ENCODE measurements at places on chromosomes 5 and 9. TPM values are rescaled to one million over a fixed set of nuclear protein-coding genes. Genes with fewer than 3 reads are reported as not detected.

DNA sequence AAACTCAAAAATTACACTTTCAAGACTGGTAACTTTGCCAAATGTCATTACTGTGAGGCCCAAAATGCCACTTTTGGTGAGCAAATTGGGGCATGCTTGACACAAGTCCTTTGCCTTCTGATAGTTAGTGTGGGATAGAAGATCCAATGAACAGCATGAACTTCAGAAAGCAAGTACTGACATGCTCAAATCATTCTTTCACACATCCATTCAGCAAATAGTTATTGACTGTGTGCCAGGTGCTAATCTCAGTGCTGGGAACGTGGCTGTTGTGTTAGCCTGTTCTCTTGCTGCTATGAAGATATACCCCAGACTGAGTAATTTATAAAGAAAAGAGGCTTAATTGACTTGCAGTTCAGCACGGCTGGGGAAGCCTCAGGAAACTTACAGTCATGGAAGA, 247.0 kb downstream of the CHSY3 start:
- DNase-seq: no peak
- no peak overlapping the region for H3K4me3 ChIP-seq
- H3K27ac ChIP-seq: no peak overlapping the region
- no peaks in the 10 kb centered on the region for H3K36me3 ChIP-seq
- no peaks in the 10 kb centered on the region for H3K4me1 ChIP-seq

DNA sequence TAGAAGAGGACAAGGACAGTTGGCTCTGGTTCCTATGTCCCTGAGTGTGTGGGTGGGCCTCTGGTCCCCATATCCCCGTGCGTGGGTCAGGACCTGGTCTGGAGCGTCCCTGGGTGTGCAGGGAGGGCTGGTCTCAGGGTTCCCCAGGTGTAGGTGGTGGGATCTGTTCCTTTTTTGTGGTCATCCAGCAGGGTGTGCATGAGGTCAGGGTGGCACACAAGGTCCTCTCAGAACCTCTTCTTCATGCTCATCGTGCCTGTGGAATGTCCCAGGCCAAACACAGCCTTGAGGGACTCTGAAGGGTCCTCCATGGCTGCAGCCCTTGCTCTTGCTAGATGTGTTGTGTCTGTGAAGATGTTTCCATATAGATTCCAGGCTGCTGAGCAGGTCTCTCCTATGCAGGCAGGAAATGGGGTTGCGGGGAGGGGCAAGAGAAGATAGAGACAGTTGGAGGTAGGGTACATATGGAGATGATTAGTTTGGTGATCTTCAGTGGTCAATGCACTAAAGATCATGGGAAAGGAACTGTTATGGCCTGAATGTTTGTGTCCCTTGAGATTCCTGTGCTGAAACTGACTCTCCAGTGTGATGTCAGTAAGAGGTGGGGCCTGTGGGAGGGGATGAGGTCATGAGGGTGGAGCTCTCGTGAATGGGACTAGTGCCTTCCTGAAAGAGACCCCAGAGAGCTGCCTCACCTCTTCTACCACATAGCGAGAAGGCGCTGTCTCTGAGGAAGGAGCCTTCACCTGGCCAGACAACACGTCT, 53.1 kb downstream of the NXNL2 start:
- no peak for DNase-seq
- H3K4me1 ChIP-seq: no peaks in the 10 kb centered on the region
- H3K36me3 ChIP-seq: no peaks in the 10 kb centered on the region
- H3K27ac ChIP-seq: no peak overlapping the region
- no peaks in the 10 kb centered on the region for H3K27me3 ChIP-seq

Gene LCN1
- not detected for total RNA-seq

Gene NELFB
- 42.9 TPM for total RNA-seq

DNA sequence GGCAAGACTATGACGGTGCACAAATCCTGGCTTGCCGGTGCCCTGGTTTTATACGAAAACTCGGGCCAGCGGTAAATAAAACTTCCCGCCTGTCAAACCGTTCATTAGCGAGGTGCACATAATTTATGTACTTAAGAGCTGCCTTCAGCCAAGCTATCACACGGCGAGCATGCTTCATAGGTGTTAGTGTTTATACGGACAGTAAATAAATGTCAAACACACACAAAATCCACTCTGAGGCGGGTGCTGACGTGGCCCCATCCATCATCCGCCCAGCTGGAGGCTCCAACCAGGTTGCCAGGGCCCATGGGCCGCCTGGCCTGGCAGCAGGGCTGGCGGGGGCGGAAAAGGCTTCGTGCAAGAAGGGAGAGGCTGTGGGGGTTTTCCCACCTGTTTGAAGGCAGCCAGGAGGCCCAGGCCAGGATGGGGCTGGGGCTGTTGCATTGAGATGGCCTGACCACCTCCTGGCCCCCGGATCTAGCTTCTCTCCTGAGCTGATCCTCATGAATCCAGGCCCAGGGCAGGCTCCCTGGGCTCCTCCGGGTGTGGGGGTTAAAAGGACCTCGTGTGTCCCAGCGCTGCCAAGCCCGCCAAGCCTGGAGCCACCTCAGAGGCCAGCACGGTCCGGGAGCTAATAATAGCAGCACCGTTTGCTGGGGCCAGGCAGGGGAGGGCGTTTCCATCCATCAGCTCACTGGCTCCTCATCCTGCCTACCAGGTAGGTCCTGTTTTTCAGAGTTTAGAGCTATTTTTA, 43.2 kb downstream of the BARX1 start:
- no peak overlapping the region for H3K4me3 ChIP-seq
- H3K4me1 ChIP-seq: no peaks in the 10 kb centered on the region
- H3K27ac ChIP-seq: no peak overlapping the region
- H3K36me3 ChIP-seq: no peaks in the 10 kb centered on the region
- DNase-seq: no peak

- H3K36me3 ChIP-seq: no peaks in the 10 kb centered on the region
- no peaks in the 10 kb centered on the region for H3K27me3 ChIP-seq
- no peak for DNase-seq
- no peak overlapping the region for H3K27ac ChIP-seq
- H3K4me1 ChIP-seq: no peaks in the 10 kb centered on the region
- H3K4me3 ChIP-seq: no peak overlapping the region
Measured at GRCh38 chr5:63928451-63928850, 33.8 kb downstream of the HTR1A start.

- no peak overlapping the region for H3K27ac ChIP-seq
- no peaks in the 10 kb centered on the region for H3K36me3 ChIP-seq
- DNase-seq: no peak
- no peak overlapping the region for H3K4me3 ChIP-seq
- no peaks in the 10 kb centered on the region for H3K27me3 ChIP-seq
Measured at GRCh38 chr5:140977003-140977402, 10.7 kb downstream of the PCDHAC2 start.
